PC-3 (cell line): ENCODE measurements at places on chromosomes 13 and 19. TPM values are rescaled to one million over a fixed set of nuclear protein-coding genes. Genes with fewer than 3 reads are reported as not detected.

DNA sequence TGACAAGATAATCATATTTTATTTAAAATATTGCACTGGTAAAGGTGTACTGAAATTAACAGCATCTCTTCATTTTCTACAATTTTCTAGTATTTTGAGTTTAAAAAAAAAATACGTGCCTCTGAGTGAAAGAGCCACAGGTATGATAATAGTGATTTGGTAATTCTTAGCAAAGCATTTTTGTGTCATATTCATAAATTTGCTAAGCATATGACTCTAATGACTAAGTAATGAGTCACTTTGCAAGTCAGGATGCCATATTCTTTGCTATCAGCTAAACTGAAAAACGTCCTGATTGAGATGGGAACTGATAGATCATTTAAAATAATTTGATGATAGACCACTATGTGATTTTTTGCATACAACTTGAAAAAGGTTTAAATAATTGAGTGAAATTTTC lies 136.1 kb upstream of the IRS2 start:
- H3K36me3 ChIP-seq: no peaks in the 10 kb centered on the region
- H3K27me3 ChIP-seq: no peaks in the 10 kb centered on the region
- H3K4me3 ChIP-seq: no peak overlapping the region
- DNase-seq: peak; percentile 52

DNA sequence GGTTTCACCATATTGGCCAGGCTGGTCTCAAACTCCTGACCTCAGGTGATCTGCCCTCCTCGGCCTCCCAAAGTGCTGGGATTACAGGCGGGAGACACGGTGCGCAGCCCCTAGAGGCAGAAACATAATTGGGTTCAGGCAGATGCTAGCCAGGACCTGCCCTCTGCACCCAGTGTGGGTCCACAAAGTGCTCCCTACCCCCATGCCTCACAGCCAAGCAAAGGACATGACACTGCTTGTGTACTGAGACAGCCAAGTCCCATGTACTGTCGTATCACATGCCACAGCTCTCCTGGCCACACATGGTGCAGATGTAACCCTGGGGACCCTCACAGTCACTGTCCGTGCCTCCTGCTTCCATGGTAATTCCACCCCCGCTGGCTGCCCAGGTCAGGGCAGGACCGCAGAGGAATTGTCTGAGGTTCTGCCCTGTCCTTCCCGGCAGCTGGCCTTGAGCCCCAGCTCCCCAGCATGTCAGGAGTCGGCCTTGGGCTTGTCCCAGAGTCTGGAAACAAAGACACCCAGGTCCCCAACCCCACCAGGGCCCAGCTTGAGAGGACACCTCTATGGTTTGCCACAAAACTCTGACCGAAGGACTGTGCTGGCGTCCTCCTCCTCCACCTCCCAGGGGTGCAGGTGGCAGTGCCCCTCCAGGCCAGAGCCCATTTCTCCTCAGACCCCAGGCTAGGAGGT lies 7.6 kb downstream of the PRR36 start:
- peaks cover 13% of the 10 kb centered on the region for H3K4me1 ChIP-seq
- no peak for DNase-seq
- no peak overlapping the region for H3K4me3 ChIP-seq

DNA sequence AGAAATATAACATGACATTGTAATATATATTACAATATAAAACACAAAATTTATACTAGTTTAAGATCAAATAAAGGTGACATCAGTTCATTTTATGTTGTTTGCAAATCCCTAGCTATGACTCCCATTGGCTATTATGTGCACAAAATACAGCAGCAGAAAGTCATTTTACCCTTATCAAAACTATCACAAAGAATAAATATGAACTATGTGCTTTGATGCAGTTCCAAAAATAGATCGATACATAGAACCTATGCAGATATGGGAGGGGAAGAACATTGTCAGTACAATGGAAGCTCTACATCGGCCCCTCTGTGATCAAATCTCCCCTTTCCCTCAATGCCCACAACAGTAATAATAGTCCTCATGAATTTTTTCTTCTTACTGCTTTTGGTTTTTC lies 1038.1 kb upstream of the PCDH20 start:
- H3K36me3 ChIP-seq: no peaks in the 10 kb centered on the region
- no peak for DNase-seq
- H3K27me3 ChIP-seq: no peaks in the 10 kb centered on the region
- H3K4me1 ChIP-seq: no peaks in the 10 kb centered on the region
- H3K4me3 ChIP-seq: no peak overlapping the region
- H3K27ac ChIP-seq: no peak overlapping the region

DNA sequence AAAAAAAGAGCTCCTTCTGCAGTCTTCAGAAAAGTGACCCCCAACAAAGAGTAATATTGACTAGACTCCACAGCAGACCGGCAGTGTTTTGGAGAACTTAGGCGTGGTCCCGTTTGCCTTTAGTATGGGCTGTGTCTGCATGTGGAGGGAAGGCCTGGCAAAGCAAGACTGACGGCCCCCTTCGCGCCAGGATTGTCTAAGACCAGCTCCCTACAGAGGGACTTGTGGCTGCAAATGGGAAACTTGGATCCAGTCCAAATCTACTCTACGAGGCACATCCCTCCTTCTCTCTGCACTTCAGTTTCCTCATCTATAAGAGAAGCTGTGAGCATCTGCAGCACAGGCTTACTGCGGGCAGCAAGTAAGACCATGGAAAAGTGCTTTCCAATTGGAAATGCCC lies 350.0 kb downstream of the ZNF536 start:
- no peaks in the 10 kb centered on the region for H3K27me3 ChIP-seq
- H3K36me3 ChIP-seq: no peaks in the 10 kb centered on the region
- H3K27ac ChIP-seq: no peak overlapping the region
- no peak for DNase-seq
- H3K4me3 ChIP-seq: no peak overlapping the region

- no peaks in the 10 kb centered on the region for H3K36me3 ChIP-seq
- H3K4me1 ChIP-seq: peaks cover 43% of the 10 kb centered on the region
- no peaks in the 10 kb centered on the region for H3K27me3 ChIP-seq
- H3K27ac ChIP-seq: peak overlapping the region; percentile 67
These were observed 98.2 kb upstream of the SERP2 start for GRCh38 chr13:44275381-44275780.

- no peaks in the 10 kb centered on the region for H3K27me3 ChIP-seq
- no peaks in the 10 kb centered on the region for H3K4me1 ChIP-seq
- H3K4me3 ChIP-seq: no peak overlapping the region
- peak; percentile 1 for DNase-seq
- H3K36me3 ChIP-seq: no peaks in the 10 kb centered on the region
- H3K27ac ChIP-seq: no peak overlapping the region
These were observed 75.3 kb upstream of the SCEL start for GRCh38 chr13:77460195-77460594.

- no peak overlapping the region for H3K4me3 ChIP-seq
- H3K27ac ChIP-seq: peak overlapping the region; percentile 50
- peaks cover 21% of the 10 kb centered on the region for H3K4me1 ChIP-seq
- peak; percentile 97 for DNase-seq
- H3K27me3 ChIP-seq: no peaks in the 10 kb centered on the region
These were observed 8.1 kb upstream of the ANGPTL4 start for GRCh38 chr19:8355631-8356402.

- H3K4me3 ChIP-seq: no peak overlapping the region
- H3K27me3 ChIP-seq: no peaks in the 10 kb centered on the region
- H3K4me1 ChIP-seq: no peaks in the 10 kb centered on the region
- no peak overlapping the region for H3K27ac ChIP-seq
- no peak for DNase-seq
These were observed 466.3 kb downstream of the COG6 start for GRCh38 chr13:40121722-40122121.

DNA sequence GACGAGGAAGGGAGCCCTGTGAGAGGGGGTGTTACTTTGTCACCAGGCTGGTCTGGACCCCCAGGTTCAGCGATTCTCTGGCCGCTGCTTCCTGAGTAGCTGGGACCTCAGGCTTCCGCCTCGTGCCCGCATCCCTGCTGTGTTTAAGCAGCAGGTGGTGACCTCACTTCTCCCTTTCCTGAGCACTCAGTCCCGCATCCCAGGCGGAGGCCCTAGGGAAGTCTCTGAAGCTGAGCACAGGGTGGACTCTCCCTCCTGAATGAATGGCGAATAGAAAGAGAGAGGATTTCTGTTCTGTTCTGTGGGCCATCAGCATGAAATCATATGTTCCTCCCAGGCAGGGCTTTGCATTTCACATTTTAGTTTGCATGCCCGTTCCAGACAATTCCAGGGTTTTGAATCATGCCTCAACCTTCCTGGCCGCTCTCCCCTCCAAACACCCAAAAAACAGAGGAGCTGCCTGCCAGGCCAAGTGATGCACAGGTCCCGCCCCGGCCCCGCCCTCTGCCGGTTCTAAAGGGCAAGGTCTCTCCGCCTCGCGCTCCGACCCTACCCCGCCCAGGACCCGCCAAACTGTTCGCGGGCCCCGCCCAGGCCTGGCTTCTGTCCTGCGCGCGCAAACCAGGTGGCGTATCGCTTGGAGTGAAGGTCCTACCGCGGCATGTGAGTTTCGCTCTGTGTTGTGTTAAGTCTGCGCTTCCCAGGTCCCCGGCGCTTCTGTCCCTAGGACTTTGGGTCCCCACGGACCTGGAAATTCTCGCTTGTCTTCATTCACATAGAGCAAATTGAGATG lies 35.1 kb upstream of the ZNF808 start:
- H3K27me3 ChIP-seq: no peaks in the 10 kb centered on the region
- no peak for DNase-seq
- no peak overlapping the region for H3K27ac ChIP-seq
- no peaks in the 10 kb centered on the region for H3K4me1 ChIP-seq
- H3K4me3 ChIP-seq: no peak overlapping the region
- H3K36me3 ChIP-seq: no peaks in the 10 kb centered on the region

GRCh38 chr19:50213925-50214324 lies 10.5 kb downstream of the MYH14 start:
- no peak overlapping the region for H3K4me3 ChIP-seq
- peak overlapping the region; percentile 73; the same call in 1 of the 2 replicates for H3K27ac ChIP-seq
- no peaks in the 10 kb centered on the region for H3K27me3 ChIP-seq
- H3K36me3 ChIP-seq: peaks cover 7% of the 10 kb centered on the region

GRCh38 chr19:48396016-48396823 lies 2.8 kb downstream of the GRIN2D start:
- peaks cover 9% of the 10 kb centered on the region for H3K4me1 ChIP-seq
- DNase-seq: no peak
- no peaks in the 10 kb centered on the region; the same call in 1 of the 2 replicates for H3K27me3 ChIP-seq
- no peak overlapping the region for H3K27ac ChIP-seq

- DNase-seq: no peak
- H3K36me3 ChIP-seq: no peaks in the 10 kb centered on the region
- no peak within 1 kb of the TSS for H3K4me3 ChIP-seq
- H3K27me3 ChIP-seq: no peaks in the 10 kb centered on the region
- no peak within 1 kb of the TSS for H3K27ac ChIP-seq
These were observed at the start of gene FBXO17 for GRCh38 chr19:38975214-38975860. Gene FBXO17, minus strand, starts transcription at chr19:38975742. Its CDS starts 25,423 bp downstream, at chr19:38950319.

DNA sequence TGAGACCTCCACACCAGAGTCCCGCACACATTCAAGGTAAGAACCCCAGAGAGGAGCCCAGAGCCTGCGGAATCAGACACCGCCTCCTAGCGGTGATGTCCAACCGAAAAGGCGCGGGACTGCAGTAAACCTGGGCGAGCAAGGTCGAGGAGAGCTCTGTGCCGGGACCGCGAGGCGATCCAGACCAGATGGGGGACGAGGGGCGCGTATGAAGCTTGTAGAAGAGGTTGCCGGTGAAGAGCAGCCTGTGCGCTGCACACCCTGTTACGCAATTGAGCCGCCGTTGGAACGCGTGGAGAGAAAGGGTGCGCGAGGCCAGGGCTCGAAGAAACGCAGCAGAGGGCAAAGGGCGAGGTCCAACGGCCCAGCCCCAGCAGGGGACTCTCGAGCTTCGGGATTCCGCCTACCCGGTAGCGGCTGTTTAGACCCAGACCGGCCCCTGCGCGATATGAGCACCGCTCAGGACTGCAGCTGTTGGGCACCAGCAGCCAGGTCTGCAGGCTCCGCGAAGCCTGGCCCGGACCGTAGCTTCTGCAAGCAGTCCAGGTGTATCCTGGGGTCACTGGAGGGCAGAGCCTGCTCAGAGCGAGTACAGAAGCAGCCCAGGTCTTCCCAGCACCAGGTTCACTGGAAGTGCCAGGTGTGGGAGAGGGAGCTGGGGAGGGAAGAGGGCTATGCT lies 65.9 kb upstream of the ZNF599 start:
- H3K27ac ChIP-seq: no peak overlapping the region
- H3K4me3 ChIP-seq: no peak overlapping the region
- H3K36me3 ChIP-seq: no peaks in the 10 kb centered on the region
- peaks cover 4% of the 10 kb centered on the region; the same call in 1 of the 2 replicates for H3K4me1 ChIP-seq
- DNase-seq: no peak

- H3K4me1 ChIP-seq: peaks cover 25% of the 10 kb centered on the region
- no peak overlapping the region for H3K4me3 ChIP-seq
- no peaks in the 10 kb centered on the region for H3K27me3 ChIP-seq
These were observed 1249.4 kb upstream of the SLC10A2 start for GRCh38 chr13:104315606-104316005.

DNA sequence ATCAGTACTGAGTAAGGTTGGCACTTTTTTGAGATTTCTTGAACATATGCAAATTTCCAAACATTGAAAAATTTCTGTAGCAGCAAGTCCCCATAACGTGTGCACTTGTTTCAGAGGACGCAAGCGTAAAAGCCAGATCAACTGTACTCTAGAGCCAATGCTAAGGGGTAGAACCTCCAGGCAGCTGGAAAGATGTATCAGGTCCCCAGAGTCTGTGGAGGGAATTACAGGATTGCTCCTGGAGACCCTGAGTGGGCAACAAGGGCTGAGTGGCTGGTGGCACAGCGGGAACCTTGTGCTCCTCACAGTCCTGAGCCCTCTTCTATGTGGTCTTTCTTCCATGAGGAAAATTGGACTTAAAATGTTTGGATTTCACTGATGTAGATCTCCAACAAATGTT lies 53.9 kb upstream of the AMER2 start:
- H3K27me3 ChIP-seq: peaks cover 67% of the 10 kb centered on the region
- H3K27ac ChIP-seq: no peak overlapping the region
- no peak for DNase-seq
- H3K4me1 ChIP-seq: no peaks in the 10 kb centered on the region
- no peak overlapping the region for H3K4me3 ChIP-seq

- H3K4me1 ChIP-seq: peaks cover 16% of the 10 kb centered on the region
- DNase-seq: no peak
- H3K36me3 ChIP-seq: no peaks in the 10 kb centered on the region
These were observed 27.8 kb upstream of the ATP12A start for GRCh38 chr13:24652359-24652758.

KASH5 gene
- total RNA-seq: not detected in 2 replicates

ZNF418 gene
- total RNA-seq: 0.04 TPM in 1 of 2 replicates, not detected in the other

KIR3DL1 gene
- total RNA-seq: not detected in 2 replicates

OR7D2 gene
- 0.07 TPM in 1 of 2 replicates, not detected in the other for total RNA-seq

SERPINE3 gene
- total RNA-seq: not detected in 2 replicates

MBD3L2 gene
- not detected in 2 replicates for total RNA-seq

PTPRS gene
- 106 and 134 TPM in 2 replicates for total RNA-seq

ARRDC2 gene
- 27.7 and 38.5 TPM in 2 replicates for total RNA-seq

INSL3 gene
- not detected in 2 replicates for total RNA-seq

ZNF784 gene
- total RNA-seq: 9.0 and 18.0 TPM in 2 replicates

CLEC17A gene
- total RNA-seq: not detected in 2 replicates
